ACHN (cell line): ENCODE measurements at places on chromosomes 1 and 21.

DNA sequence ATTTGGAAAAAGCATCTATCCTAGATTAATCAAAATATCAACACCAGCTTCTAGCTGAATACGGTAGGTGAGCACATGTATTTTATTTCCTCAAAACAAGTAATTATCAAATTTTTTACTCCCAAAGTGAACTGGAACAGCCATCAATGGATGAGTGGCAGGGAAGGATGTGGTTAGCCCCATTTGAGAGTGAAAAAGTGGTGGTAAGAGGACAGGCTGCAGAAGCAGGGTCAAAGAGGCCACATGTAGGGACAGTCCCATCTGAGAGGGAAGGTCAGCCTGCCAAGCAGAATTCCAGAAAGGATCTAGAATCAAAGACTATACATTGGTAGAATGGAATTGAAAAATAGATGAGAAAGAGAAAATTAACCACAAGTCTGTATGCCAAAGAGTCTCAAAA is 163.8 kb downstream of the SMYD3 start:
- no peak for DNase-seq

DNA sequence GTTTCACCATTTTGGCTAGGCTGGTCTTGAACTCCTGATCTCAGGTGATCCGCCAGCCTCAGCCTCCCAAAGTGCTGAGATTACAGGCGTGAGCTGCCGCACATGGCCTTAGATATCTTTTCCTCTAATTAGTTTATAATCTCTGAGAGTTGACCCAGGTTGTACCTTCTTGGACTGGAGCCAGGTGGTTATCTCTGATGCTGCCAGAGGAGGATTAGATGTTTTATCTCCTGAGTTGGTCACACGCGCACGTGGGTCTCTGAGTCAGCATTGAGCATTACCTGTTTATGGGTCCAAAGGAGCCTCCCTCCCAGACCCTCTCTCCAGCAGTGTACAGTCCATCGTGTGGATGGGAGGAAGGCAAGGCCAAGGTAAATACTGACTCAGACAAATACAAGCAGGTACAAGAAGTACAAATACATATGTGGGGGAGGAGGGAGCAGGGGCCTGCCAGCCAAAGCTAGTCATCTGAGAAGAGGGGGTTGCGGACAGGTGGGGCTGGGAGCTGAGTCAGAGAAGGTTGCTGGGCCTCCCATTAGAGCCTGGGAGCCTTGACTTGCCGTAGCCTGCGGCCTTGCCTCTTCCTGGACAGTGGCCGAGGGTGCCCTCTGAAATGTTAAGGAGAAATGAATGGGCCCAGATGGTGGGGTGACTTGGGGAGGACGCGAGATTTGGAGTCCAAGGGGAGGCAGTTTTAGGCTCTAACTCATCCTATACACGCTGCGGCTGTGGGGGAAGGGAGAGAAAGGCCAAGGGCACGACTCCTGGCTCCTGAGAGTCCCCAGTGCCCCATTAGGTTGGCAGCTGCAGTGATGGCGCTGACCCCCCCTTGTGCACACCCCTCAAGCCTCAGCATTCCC is 13.1 kb downstream of the IL6R start:
- DNase-seq, result no peak

GRCh38 chr1:210715072-210715471 is 386.4 kb downstream of the HHAT start:
- DNase-seq, result peak; percentile 13

DNA sequence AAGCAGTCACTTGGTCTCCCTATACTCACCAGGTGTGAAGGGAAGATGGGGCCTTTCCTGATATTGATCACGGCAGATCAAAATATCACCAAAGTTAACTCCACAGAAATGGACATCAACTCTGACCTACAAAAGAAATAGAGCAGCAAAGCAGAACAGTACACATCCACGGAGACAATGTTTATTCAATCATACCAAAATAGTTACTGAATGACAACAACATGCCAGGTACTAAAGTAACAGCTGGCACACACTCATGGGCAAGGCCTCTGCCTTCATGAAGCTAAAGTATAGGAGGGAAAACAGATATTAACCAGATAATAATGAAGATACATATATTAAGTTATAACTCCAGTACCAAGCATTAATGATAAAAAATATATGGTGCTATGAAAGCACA is 59.2 kb upstream of the RASAL2 start:
- no peak for DNase-seq

DNA sequence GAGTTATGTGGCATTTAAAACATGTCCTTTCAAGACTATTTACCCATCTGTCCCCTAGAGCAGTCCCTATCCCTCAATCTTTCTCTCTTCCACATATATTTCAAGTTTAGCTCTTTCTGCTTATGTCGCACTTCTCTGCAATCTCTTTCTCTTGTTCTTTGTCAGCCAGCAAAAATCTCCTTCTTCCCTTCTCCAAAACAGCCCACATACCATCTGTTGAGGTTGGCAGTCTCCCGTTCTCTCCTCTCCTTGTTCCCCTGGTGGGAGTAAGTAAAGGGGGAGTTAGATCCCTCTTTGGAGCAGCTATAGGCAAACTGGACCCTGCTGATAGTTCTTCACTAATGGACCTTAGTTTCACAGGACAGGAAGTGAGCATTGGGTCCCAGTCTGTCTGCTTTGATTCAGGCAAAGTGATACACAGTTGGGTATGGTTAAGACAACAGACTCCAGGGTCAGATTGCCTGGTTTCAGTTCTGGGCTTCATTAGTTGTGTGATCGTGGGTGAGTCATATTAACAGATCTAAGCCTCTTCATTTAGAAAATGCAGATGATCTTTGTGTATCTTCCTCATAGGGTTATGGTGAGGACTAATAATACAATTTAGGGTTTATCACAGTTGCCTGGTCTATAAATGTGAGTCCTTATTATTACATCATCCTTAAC is 19.7 kb downstream of the BRINP2 start:
- no peak for DNase-seq

DNA sequence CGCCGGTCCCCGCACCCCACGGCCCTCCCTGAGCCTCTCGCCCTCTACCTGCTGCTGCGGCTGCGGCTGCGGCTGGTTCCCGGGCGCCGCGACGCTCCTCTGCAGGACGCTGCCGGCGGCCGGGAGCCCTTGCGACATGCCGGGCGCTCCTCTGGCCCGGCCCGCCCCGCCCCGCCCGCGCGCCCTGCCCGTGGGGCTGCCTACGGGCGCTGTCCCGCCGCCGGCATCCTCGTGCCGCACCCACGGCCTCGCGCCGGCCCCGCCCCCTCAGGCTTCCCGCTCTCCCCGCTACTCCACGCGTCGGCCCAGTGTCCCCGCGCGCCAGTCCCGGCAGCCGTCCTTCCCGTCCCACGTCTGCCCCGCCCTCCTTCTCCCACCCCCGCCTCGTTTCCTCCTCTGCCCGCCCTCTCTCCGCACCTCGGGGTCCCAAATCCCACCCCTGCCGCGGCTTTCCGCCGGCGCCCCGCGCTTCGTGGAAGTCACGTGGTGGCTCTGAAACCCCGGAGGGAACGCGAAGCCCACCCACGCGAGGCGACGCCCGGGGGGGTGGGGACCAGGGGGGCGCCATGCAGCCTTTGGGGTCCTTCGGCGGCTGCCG is at the start of gene BATF3:
BATF3 (minus strand) TSS at position 216 of the 598 bp plus-strand sequence; CDS start at position 138, 78 bp downstream.
- DNase-seq, result peak; percentile 42

DNA sequence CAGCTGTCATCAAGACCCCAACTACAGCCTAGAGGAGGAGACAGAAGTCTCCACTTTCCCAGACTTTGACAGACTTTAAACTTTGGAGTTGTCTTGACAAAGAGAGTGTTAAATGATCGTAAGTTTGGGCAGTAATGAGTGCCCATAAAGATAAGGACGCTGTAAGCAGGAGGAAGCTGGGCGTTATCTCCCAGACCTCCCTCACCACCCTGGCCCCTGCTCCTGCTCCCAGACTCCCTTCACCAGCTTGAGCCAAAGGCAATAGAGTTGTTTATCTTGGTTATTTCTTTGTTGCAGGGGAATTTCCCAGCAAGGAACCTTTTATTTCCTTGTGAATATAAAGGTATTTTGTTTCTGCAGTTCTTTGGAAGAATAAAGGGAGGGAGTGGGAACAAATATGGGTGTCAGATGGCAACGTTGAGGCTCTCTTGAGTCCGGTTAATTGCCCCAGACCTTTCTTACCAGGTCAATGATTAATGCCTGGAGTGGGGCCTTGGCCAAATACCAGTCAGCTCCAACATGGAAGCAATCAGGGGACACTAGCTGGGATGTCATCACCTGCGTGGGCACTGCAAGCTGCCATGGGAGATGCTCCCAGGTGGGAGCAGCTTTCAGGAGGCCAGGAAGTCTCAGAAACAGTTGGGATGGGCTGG is 4.4 kb downstream of the PIGR start:
- no peak for DNase-seq

GRCh38 chr1:208923456-208923855 is 660.1 kb upstream of the CAMK1G start:
- DNase-seq, result no peak

DNA sequence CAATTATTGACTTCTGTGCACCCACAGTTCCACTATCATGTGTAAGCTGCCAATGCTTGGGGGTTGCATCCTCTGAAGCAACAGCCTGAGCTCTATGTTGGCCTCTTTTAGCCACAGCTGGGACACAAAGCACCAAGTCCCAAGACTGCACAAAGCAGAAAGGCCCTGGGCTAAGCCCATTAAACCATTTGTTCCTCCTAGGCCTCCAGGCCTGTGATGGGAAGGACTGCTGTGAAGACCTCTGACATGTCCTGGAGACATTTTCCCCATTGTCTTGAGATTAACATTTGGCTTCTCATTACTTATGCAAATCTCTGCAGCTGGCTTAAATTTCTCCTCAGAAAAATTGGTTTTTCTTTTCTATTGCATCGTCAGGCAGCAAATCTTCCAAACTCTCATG is 123.7 kb upstream of the DEPDC1 start:
- DNase-seq, result no peak

GRCh38 chr1:171988243-171988885 is 147.1 kb downstream of the DNM3 start:
- no peak for DNase-seq

DNA sequence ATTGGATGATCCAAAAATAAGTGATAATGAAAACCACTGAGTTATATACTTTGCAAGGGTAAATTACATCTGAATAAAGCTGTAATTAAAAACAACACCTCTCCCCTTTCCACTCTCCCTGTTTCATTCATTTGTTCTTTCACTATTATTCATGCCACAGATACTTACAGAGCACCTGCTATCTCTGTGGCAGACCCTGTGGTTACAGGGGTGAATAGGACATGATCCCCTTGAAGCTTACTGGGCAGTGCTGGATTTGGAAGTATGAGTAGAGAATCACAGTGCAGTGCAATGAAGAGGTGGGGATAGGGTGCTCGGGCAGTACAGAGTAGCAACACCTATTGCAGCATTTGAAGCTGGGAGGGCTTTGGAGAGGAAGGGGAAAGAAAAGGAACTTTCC is 21.7 kb downstream of the ARV1 start:
- DNase-seq, result no peak

DNA sequence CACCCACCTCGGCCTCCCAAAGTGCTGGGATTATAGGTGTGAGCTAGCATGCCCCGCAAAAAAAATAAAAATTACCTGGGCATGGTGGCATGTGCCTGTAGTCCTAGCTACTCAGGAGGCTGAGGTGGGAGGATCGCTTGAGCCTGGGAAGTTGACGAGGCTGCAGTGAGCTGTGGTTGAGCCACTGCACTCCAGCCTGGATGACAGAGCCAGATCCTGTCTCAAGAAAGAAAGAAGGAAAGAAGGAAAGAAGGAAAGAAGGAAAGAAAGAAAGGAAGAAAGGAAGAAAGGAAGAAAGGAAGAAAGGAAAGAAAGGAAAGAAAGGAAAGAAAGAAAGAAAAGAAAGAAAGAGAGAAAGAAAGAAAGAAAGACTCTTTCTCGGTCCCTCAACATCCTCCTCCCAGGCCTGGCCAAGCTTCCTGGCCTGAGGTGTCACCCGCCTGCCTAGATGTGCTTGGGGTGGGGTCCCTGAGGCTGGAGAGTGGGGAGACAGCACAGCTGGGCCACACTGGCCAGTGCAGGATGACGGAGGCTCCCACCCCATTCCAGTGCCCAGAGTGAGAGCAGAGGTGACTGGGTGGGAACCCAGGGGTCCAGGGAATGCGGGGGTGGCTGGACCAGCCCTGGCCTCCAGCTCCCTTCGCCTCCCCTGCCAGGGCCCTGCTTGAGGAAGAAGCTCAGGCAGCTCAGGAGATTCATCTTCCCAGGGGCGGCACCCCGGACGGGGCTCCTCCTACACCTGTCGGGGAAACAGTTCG is 10.2 kb upstream of the GNB1 start:
- DNase-seq, result no peak

DNA sequence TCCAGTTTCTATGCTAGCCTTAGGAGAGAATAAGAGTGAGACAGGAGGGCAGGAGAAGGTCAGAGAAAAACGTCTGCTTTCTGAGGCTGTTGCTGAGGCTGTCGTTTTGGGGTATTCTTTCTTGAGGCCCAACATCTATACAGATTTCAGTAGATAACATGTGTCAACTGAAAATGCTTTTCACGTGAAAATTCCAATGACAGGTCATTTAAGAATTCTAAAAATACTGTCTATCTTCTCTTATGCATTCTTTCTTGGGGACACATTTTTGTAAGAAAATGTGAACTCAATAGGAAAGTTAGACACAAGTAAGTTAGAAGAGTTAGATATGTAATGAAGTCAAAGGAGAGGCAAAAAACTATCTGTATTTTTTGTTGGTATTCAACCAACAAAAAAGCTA is 150.8 kb downstream of the TGFB2 start:
- DNase-seq, result no peak

- no peak for DNase-seq
These were observed 196.0 kb downstream of the FMN2 start for GRCh38 chr1:240287722-240288121.

DNA sequence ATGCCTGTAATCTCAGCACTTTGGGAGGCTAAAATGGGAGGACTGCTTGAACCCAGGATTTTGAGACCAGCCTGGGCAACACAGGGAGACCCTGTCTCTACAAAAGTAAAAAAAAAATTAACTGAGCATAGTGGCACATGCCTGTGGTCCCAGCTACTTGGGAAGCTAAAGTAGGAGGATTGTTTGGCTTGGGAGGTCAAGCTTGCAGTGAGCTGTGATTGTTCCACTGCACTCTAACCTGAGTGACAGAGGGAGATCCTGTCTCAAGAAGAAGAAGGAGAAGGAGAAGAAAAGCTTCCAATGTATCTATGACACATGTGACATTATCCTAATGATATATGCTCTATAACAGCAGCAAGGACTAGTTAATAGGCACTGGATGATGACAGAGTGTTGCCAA is 20.1 kb upstream of the ARHGAP29 start:
- no peak for DNase-seq

- DNase-seq, result peak; percentile 59
These were observed 9.7 kb downstream of the DESI2 start for GRCh38 chr1:244662599-244662998.

GRCh38 chr1:231032963-231033362 is 7.1 kb downstream of the FAM89A start:
- DNase-seq, result no peak

DNA sequence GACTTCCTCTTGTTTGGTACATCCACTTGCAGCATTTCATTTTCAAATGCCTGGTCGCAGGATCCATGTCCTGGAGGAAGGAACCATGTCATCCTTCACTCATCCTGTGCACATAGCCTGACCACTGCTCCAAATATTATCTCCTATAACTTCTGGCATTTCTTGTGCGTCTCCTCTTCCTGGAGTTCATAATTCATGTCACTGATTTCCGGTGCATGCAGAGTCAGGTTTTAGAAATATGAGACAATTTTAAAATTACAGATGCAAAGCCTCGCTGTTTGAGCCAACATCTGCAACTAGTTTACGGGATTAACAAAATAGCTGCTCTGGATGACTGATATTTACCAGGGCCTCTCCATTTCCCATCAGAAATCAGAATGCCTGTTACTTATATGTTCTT is 268.1 kb downstream of the DNM3 start:
- DNase-seq, result no peak
